ENCODE measurements at places on chromosomes 2 and 18.

- DNase-seq: no peak
These were observed 99.7 kb downstream of the EIPR1 start for GRCh38 chr2:3277748-3278520.

- DNase-seq: no peak
These were observed 103.6 kb upstream of the CELF4 start for GRCh38 chr18:37668971-37669747.

DNA sequence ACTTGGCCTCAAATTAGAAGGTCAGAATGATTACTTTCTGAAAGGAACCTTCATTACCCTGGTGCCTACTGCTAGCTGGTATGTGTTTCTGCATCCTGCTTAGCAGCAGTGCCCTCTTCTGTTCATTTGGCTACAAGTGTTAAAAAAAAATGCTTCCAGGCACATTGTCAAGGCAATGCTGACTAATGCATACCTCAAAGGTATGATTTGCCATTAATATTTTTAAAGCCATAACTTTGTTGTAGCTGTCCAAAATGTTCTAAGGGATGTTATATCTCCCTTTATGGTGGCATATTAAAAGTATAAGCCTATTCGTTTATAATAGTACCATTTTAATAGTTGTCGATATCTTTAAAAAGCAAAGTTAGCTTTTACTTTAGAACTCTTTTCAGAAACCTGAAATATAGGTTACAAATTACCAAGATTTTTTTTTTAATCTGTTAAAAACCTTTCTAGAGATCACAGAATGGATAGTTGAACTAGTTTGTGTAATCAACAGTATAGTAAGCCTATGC lies 52.0 kb upstream of the FAM171B start:
- DNase-seq: peak; percentile 9

GRCh38 chr2:65647249-65647842 lies 214.9 kb upstream of the SPRED2 start:
- no peak for DNase-seq

GRCh38 chr2:55616551-55617174 lies 759 bp downstream of the PPP4R3B start:
- peak; percentile 62 for DNase-seq

GRCh38 chr2:234490271-234491091 lies 6.4 kb downstream of the ARL4C start:
- no peak for DNase-seq

- no peak for DNase-seq
These were observed 1.2 kb upstream of the LYG2 start for GRCh38 chr2:99256677-99257076.

- no peak for DNase-seq
These were observed 110.7 kb upstream of the HAAO start for GRCh38 chr2:42902939-42903709.

DNA sequence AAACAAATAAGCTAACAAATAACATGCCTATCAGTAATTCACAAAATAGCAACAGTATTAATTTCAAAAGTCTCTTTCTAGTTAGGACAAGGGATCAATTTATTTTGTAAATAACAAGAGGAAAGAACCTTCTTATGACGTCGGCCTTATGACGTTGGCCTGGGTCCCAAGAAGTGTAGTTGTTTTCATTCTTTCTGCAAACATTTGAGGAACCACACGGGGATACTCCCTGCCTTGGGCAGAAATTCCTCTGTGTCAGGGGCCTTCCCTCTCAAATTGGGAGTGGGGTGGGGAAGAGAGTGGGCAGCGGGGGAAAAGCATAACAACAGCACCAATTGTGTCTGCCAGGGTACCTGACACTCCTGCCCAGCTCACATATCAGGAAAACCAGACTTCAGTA lies 1.3 kb downstream of the CCDC68 start:
- DNase-seq: no peak

- no peak for DNase-seq
These were observed 74.7 kb downstream of the ITSN2 start for GRCh38 chr2:24285484-24286152.

DNA sequence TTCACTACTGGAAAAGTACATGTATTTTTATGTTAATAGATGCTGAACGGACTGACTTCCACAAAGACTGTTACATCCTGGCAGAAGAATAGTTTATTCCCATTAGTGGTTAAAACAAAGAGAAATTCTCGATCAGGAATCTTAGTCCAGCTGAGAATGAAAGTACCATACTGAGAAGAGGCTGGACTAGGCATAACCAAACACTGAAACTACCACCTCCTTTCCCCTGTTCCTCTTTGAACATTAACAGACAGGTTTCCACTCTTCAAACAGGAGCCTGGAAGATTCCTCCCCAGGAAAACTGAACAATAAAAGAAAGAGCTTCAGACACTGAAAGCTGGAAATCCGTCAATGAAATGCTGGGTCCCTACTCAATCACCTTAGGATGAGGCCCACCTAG lies 25.8 kb downstream of the LDAH start:
- no peak for DNase-seq

GRCh38 chr2:40466935-40467572 lies 15.2 kb upstream of the SLC8A1 start:
- DNase-seq: no peak

DNA sequence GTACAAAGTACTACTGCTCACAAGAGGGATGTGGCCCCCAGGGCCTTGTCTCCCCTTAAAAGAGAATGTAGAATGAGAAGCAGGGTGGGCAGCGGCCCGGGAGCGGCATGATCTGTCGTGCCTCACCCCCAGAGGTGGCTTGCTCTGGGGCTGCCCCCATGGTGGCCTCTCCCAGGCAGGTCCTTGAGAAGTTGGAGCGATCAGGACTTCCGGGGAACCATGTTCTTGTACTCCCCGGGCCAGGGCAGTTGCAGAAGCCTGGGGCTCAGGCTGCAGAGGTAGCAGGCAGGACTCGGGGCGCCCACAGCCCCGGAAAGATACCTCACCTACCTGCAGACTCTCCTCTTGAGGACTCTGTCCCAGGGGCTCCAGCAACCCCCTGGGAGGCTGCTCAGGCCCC lies 62.6 kb downstream of the CYP26B1 start:
- DNase-seq: no peak

DNA sequence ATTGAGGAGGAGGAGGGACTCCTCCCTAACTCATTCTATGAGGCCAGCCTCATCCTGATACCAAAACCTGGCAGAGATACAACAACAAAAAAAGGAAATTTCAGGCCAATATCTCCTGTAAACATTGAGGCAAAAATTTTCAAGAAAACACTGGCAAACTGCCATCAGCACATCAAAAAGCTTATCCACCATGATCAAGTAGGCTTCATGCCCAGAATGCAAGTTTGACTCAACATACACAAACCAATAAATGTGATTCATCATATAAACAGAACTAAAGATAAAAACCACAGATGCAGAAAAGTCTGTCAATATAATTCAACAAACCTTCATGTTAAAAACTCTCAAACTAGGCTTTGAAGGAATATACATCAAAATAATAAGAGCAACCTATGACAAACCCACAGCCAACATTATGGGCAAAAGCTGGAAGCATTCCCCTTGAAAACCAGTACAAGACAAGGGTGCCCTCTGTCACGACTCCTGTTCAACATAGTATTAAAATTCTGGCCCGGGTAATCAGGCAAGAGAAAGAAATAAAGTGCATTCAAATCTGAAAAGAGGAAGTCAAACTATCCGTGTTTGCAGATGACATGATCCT lies 1014.3 kb downstream of the CBLN2 start:
- DNase-seq: no peak
